Liver (tissue), 10 donors: ENCODE measurements at places on chromosomes 4 and X. TPM values are rescaled to one million over a fixed set of nuclear protein-coding genes. Genes with fewer than 3 reads are reported as not detected.

HSFX4 gene
- not detected for total RNA-seq

TMEM35A gene
- not detected for total RNA-seq

TMEM156 gene
- 0.67 TPM for total RNA-seq

- no peak for DNase-seq
Observed at GRCh38 chrX:132763528-132763927, 194.9 kb downstream of the HS6ST2 start.

ENPEP gene
- 4.5 TPM for total RNA-seq

DNA sequence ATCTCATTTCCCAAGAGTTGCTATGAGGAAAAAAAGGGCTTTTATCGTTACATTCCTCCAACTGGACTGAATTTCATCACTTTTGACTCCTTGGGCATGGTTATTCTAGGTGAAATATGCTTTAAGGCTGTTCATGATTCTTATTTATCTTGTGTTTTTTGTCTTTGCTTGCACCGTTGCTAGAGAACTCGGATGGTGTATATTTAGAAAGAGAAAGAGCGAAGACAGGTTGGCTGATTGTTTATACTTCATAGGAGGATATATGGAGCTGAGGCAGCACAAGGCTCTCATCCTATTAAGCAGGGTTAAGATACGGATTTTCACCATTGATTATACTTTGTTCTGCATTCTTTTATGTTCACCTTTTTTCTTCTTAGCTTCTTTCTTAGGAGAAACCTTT, 94.9 kb upstream of the GEMIN8 start:
- no peak for DNase-seq

GRCh38 chrX:68646421-68646820, 1.0 kb upstream of the STARD8 start:
- DNase-seq, result no peak

GYPE gene
- 53.9 TPM for total RNA-seq

C4orf50 gene
- not detected for total RNA-seq

APELA gene
- not detected for total RNA-seq

DCAF4L1 gene
- total RNA-seq, result 0.59 TPM

DNA sequence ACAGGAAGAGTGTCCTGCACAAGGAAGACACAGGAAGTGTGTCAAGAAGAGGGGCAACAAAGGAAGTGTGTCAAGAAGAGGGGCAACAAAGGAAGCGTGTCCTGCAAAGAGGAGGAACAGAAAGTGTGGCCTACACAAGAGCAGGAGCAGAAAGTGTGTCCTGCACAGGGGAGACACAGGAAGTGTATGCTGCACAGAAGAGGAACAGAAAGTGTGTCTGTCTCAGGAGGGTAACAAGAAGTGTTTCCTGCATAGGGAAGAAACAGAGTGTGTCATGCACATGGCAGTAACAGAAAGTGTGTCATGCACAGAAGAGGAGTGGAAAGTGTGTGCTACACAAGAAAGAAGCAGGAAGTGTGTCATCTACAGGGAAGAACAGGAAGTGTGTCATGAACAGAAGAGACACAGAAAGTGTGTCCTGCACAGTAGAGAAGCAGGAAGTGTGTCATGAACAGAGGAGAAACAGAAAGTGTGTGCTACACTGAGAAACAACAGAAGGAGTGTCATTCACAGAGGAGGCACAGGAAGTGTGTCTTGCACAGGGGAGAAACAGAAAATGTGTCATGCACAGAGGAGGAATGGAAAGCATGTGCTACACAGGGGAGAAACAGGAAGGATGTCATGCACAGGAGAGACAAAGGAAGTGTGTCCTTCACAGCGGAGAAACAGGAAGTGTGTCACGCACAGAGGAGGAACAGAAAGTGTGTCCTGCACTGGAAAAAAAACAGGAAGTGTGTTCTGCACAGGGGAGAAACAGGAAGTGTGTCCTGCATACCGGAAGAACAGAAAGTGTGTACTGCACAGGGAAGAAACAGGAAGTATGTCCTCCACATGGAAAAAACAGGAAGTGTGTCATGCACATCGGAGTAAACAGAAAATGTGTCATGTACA, 526.4 kb upstream of the PRKX start:
- no peak for DNase-seq

- DNase-seq, result no peak
Observed at GRCh38 chrX:20672476-20672875, 405.8 kb upstream of the RPS6KA3 start.

DNA sequence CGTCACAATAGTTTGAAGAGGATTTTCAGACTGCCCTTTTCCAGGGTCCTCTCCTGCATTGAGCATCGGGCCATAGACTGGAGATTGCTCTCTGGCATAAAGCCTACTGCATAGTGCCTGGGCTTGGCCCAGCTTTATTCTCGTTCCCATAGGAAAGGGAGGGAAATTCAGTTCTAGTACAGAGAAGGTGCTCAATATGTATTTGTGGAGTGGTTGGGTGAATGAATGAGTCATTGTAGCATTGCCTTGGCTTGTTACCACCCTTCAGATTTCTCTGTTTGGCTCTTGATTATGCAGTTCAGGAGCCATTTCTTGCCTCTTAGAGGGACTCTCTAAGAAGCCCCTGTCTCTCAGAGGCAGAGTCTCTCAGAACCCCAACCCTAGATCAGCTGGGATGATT, 2.6 kb downstream of the TMEM35A start:
- no peak for DNase-seq

GRCh38 chrX:53281963-53282695, 745 bp upstream of the IQSEC2 start:
- no peak for DNase-seq

DNA sequence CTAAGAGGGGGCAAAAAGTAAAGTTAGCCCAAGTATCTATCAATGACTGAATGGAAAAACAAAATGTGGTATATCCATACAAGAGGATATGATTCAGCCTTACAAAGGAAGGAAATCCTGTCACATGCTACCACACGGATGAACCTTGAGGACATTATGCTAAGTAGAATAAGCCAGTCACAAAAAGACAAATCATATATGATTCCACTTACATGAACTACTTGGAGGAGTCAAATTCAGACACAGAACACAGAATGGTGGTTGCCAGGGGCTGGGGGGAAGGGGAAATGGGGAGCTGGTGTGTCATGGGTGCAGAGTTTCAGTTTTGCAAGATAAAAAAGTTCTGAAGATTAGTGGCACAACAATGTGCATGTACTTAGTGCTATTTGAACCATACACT, 101.8 kb downstream of the SH3KBP1 start:
- no peak for DNase-seq

DNA sequence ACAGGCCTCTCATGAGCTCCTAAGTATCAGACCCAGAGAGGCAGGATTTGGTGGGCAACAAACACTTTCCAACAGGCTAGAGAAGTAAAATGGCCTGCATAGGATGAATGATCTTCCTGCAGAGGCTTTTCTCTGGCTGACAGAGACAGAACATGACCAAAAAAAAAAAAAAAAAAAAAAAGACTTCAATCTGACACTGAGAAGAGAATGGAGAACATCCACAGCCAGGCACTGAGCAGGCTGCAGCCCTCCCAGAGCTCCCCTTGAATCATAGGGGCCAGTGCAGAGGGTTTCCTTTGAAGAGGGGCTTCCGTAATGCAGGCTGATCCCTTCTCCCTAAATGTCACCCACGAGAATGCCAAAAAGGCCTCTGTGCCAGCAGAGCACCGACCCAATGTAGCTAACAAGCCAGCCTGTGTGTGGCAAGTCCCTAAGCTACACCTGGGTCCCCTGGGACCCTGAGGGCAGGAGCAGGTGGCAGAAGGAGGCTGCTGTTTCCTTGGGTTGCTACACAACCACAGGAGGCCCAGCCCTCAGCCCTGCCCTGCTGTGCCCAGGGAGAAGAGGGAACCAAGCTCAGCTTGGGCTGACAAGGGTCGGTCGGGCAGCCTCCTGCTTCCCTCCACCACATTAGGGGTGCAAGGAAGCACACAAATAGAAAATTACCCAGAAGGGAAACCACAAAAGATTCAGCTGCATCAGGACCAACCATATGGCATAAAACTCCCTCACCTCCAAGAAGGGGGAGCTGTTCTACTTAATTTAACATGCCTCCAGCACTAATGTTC, 55.6 kb downstream of the MAP7D2 start:
- no peak for DNase-seq

PPEF1 gene
- total RNA-seq, result not detected

- DNase-seq, result no peak
Observed at GRCh38 chr4:123649645-123650391, 253.2 kb downstream of the SPRY1 start.

SLC9A6 gene
- 8.1 TPM for total RNA-seq

DNA sequence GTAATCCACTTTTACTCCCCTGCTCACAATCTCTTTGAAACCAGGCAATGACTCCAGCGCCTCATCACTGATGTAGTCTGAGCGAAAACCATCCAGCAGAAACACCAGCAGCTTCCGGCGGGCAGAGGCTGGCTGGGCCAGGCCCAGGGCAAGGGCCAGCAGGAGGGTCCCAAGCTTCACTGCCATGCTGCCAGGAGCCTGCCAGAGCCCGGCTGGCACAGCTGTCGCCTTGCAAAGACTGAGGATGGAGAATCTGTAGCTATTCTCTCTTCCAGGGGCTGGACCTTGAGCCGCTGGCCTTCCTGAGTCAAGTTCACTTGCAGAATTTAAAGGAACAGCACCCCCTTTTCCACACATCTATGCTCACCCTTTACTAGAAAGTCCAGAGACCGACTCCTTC, at the start of gene ENPP6:
Gene ENPP6 (minus strand): TSS at position 240 of the 400 bp plus-strand sequence. CDS start 54 bp downstream, at position 186.
- no peak for DNase-seq

- no peak for DNase-seq
Observed at GRCh38 chrX:129720741-129721140, 18.0 kb upstream of the XPNPEP2 start.

CSAG2 gene
- not detected for total RNA-seq

DNA sequence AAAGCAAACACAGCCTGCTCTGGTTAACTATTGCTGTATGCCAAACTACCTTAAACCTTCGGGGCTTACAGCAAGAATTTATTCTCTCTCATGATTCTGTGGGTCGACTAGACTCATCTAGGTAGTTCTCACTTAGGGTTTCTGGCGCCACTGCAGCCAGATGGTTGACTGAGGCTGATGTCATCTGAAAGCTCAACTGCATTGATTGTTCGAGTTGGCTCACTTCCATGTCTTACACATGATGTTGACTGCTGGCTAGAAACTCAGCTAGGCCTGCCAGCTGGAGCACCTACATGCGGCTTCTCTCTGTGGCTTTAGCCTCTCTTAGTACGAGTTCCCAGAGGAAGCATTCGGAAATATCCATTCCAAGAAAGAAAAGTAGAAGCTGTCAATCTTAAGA, 103.2 kb downstream of the SRPX start:
- no peak for DNase-seq

NXT2 gene
- total RNA-seq, result 10.0 TPM

ODAM gene
- 0.28 TPM for total RNA-seq

- DNase-seq, result no peak
Observed at GRCh38 chr4:139848028-139848427, 182.4 kb downstream of the MGST2 start.

DNA sequence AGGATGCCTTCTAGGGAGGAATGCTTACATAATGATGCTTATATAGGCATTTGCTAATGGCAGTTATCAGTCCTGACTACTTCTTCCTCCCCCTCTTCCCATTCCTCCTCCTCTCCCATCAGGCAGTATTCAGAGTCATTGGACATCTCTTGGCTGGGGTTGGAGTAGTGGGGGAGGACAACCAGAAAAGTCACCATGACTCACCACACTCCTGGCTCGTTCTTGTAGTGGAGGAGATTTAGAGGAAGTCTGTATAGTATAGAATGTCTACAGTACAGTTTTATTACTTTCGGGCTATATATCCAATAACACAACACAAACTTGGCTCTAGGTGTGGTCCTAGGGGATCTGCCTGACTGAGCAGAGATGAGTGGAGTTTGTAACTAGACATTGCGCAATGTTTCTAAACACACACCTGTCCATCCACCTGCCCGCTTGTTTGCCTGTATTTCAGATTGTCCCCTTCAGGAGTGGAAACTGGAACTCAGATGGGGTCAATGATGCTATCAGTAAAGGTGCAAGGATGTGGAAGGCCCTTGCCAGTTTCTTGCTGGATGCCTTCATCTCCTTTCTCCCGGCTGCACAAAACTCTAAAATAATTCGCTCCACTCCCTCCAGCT, 27.9 kb upstream of the KIAA1210 start:
- DNase-seq, result no peak

VMA21 gene
- total RNA-seq, result 13.1 TPM

DNA sequence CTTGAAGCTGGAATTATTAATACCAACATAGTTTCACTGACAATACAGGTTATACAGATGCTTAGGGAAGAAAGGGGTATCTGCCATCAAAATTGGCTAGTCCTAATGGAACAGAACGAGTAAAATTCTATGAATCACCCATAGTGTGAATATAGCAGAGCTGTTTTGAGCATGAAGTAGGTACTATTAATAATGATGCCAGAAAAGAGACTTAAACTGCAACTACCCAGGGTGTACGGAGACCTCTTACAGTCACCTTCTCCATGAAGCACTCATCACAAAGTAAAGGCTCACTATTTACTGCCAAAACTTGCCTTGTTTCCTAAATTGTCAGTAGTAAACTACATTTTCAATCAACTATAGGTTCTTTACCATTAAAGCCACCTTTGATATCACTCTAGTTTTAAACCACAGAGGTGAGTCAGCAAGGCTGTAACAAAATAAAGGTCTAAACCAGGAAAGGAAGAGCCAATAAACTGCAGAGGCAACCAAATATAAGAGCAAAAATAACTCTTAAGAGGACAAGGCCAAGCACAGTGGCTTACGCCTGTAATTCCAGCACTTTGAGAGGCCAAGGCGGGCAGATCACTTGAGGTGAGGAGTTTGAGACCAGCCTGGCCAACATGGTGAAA, 114.4 kb downstream of the FRYL start:
- no peak for DNase-seq
